NCI-H69 (cell line): ENCODE measurements at places on chromosomes 16 and 17.

GRCh38 chr17:2693561-2694380 is 17.8 kb downstream of the CLUH start:
- DNase-seq = no peak

- DNase-seq = no peak
Measured at GRCh38 chr16:63703612-63704011, 1418.3 kb downstream of the CDH11 start.

DNA sequence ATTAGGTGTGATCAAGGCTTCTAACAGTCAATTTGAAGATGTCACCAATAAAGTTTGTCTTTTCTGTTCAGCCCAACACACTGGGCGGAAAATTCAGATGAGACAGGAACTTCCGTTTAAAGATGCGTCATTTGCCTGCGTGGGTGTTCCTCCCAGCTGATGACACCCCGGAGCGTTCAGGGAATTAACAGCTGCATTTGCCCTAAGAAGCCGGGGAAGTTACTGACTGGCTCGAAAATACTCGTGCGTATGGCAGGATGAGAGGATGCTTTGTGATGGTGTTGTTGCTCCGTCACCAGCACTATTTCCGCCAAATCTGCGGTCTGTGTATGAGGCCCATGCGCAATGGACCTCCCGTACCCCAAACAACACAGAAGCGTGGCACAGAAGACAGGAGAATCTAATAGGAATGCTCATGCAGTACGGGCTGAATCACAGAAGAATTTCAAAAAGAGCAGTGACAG is 11.9 kb upstream of the PVALEF start:
- DNase-seq = peak; percentile 22

- no peak for DNase-seq
Measured at GRCh38 chr17:73983621-73984400, 219.7 kb upstream of the RPL38 start.

DNA sequence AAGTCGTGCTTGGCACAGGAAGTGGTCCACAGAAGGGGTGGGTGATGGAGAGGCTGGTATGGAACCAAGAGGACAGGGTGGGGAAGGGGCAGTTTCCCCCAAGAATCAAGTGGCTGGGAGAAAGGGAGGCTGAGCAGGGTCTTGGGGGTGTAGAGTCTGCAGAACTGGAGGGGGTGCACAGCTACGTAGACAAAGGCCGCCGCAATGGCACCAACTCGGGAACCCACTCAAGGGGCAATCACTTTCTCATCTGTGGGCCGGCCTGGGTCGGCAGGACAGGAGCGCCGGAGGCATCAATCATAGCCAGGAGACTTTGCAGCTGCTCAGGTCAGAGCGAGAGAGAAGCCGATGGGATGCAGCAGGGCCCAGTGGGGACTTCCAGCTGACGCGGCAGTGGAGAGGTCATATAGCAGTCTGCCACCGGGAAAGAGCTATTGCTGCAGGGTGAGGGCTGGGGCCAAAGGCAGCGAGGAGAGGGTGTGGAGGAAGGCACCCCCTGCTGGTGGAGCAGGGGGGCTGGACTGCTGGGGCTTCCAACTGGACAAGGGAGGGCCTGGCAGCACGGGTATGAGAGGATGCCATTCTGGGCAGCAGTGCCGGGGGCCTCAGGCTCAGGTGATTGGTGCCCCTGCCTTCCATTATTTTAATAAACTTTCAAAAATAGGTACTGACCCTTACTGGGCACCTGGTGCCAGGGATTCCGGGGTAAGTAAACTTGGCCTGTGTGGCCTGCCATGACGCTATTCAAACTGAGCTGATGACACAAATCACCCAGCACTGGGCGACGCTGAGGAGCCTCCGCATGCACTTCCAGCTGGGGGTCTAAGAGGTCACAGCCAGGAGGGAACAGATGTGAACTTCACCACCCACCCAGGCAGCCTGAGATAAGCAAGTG is 52.5 kb upstream of the MTSS2 start:
- DNase-seq = peak; percentile 5
